ENCODE measurements at places on chromosomes 1 and 21.
A peak's percentile ranks its signal among the peaks of the same experiment; 100 is the strongest.

DNA sequence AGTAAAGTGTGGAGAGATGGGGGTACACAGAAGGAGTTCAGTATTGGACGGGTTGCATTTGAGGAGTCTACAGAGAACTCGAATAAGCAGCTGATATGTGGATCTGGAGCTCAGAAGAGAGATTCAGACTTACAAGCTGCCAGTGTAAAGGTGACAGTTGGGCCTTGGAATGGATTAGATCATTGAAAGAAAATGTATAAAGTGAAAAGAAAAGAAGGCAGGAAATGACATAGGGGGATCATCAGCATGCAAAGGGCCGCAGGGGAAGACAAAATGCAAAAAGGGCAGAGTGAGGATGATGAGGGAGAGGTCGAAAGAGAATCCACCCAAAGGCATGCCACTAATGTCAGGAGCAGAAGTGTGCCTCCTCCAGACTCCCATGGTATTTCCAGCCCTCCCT lies 273.3 kb downstream of the TNR start:
- no peak for DNase-seq

GRCh38 chr1:160748181-160748877 lies 9.3 kb downstream of the SLAMF7 start:
- DNase-seq = peak; percentile 87

- DNase-seq = no peak
Measured at GRCh38 chr1:85569737-85570404, 10.7 kb upstream of the CCN1 start.

DNA sequence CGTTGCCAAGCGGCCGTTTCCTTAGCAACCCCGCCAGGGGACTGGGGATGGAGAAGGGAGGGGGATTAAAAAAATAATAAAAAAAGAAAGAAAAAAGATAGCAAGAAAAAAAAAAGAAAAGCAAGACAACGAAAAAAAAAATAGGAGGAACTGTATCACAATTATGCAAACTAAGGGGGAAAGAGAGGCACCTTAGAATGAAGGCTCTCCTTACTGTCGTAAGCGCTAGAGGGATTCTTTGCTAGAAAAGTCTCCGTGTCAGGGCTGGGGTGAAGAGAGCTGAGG lies 625 bp upstream of the NEGR1 start:
- no peak for DNase-seq

- DNase-seq = no peak
Measured at GRCh38 chr1:185824106-185824505, 89.9 kb downstream of the HMCN1 start.

DNA sequence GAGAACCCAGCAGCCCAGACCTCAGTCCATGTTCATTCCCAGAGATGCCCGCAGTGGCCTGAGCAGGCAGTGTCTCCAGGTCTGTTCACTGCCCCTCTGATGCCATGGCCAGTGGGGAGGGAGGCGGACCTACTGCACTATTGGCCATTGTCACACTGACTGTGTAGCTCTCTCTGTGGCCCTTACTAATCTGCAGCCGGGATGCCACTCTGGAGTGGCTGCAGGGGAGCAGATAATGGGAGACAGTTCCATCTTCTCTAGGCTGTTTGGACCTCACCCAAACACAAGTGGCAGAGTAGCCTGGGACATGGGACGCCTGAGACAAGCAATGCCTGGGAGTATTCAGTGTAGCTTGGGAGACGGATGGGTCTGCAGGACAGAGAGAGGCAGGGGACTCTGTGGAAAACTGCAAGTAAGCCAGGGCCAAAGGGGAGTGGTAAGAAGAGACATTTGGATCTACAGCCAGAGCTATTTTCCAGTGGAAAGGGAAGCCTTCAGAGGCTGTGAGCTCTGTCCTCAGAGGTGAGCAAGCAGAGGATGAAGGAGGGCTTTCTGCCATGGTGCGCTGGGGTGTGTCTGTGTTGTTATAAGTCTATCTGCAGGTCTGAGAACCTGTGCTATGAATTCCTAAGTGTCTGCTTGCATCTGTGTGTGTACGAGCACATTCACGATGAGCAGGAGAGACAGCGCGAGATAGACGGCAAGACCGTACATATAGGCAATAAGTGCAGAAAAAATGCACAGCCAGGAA lies 26.7 kb downstream of the DMBX1 start:
- DNase-seq = no peak

GRCh38 chr1:222117809-222118208 lies 375.9 kb upstream of the DUSP10 start:
- no peak for DNase-seq

DNA sequence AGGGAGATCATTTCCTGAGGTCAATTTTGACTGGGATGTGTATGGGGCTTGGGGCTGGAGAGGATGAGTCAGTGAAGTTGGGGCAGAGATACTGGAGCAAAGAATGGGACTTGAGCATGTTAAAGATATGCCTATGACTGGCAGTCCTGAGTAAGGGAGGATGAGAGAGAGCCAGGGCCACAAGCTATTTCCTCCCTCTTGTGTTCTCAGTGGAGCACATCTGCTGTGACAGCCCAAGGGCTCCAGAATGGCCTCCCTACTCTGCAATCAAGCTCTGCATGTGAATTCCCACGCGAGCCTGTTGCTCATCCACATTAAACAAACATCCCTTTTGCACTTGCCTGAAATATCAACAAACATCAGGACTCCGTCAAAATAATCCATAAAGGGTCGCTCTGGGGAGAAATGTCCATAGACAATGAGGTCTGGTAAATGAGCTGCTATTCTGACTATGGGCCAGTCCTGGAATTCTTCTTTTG lies 9.2 kb downstream of the ADCY10 start:
- no peak for DNase-seq

- DNase-seq = no peak
Measured at GRCh38 chr1:108695535-108695934, 3.4 kb downstream of the PRPF38B start.

DNA sequence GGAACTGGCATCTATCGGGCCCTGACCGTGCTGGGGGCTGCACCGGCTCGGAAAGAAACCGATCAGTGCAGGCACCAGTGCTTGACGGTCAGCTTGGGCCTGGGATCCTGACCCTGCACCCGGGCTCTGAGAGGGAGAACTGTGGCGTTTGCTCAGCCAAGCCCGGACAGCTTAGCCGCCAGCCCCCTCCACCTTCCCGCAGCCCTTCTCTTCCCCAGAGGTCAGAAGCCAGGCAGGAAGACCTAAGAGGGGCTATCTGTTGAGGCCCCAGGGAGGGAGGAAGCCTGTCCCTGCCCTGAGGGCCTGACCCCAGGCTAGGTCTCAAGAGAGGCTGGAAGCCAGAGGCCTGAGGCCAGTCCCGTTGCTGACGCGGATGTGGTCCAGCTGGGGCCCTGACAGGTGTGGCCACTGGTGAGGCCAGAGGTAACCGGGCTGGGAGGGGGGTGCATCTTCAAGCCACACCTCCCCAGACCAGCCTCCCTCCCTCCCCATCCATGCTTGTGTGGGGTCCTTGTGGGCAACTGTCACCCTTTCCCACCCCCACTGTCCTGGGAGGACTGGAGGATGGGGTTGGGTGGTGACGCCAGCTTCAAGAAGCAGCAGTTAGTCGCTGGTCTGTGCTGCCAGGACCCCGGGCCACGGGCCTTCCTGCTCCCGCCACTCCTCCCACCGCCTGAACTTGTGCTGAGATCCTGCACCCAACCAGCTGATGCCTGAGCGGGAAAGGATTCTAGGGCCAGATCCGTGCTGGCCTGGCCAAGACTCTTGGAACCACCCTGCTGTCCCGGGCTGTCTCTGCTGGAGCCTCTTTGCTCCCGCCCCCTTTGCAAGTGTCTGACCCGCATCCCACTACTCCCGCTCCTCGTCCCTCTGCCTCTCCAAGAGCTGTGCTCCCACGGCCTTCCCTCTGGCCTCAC lies 2.6 kb upstream of the DVL1 start:
- no peak for DNase-seq

GRCh38 chr1:184153731-184154130 lies 102.2 kb downstream of the TSEN15 start:
- no peak for DNase-seq

DNA sequence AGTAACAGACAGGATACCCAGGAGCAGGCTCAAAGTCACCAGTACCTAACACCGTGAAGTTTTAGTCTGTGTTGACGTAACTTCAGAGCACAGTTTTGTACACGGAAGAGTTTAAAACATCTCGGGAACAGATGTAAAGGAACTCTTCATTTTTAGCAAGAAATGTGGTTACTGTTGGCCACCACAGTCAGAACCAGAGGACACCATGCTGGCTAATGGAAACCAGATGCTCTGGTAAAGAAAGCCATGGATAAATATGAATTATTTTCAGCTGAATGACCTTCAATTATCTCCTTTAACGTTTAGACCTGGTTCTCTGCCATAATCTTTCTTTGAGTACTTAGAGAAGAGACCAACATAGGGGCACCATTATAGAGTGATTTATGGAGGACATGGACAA lies 115.9 kb downstream of the NTMT2 start:
- DNase-seq = no peak

DNA sequence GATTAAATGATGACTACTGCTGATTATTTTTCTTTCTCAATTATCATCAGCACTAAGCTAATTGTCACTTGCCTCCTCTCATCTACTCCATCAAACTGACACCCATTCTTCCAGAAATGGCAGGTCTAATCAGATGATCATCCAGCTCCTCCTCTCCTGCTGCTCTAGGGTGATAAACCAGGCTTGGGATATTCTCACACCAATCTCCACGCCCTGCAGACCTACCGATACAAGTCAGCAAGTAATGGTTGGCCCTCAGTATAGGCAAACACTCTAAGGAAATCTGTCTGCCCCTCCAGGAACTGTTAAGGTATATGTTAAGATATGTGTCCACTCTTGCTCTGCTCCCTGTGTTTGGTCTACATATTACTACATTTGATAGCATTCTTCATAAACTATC lies 36.3 kb upstream of the C1orf21 start:
- no peak for DNase-seq

DNA sequence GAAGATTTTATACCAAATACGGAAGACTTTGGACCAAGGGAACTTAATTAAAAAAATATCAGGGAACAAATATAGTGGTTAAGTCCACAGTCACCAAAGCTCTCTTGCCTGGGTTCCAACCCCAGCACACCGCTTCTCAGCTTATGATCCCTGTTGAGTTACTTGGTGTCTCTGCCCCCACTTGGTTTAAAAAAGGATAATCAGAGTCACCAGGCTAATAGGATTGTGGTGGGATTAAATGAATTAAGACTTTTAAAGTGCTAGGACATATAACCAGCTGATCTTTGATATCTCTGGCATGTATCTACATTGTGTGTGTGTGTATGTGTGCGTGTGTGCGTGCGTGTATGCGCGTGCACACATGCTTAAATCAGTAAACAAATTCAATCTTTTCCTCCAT lies 474.7 kb upstream of the DAB1 start:
- no peak for DNase-seq

GRCh38 chr1:175015243-175015642 lies 8.0 kb downstream of the MRPS14 start:
- no peak for DNase-seq

DNA sequence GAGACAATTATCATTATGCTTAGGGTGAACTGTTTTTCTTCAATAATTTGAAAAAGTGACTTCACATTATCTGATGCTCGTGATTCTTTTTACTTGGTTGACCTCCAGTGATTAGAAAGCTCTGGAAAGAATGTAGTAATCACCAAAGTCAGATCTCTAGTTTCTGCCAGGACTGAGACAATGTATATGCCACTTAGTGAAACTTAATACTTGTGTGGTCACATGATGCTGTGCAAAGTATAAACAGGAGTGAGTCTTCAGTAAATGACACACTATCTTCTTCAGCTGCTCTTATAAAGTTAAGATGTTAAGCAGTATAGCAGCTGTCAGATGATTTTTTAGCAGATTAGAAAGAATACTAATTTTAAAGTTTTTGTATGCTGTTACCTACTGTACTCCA lies 17.2 kb downstream of the VCAM1 start:
- no peak for DNase-seq

DNA sequence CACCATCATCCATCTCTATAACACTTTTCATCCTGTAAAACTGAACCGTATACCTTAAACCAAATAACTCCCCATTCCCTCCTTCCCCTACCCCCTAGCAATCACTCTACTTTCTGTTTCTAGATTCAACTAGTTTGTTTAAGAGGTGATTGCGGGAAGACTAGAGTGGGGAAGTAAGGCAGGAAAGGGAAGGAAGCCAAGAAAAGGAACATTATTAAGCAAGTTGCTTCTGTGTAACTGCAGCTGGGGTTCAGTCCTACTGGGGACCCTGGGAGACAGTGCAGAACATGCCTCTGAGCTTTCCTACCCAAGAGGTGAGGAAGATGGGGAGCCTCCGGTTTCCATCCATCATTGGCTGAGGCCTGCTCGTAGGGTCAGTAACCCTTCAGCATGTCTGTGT lies 28.9 kb upstream of the H3-3A start:
- DNase-seq = no peak

DNA sequence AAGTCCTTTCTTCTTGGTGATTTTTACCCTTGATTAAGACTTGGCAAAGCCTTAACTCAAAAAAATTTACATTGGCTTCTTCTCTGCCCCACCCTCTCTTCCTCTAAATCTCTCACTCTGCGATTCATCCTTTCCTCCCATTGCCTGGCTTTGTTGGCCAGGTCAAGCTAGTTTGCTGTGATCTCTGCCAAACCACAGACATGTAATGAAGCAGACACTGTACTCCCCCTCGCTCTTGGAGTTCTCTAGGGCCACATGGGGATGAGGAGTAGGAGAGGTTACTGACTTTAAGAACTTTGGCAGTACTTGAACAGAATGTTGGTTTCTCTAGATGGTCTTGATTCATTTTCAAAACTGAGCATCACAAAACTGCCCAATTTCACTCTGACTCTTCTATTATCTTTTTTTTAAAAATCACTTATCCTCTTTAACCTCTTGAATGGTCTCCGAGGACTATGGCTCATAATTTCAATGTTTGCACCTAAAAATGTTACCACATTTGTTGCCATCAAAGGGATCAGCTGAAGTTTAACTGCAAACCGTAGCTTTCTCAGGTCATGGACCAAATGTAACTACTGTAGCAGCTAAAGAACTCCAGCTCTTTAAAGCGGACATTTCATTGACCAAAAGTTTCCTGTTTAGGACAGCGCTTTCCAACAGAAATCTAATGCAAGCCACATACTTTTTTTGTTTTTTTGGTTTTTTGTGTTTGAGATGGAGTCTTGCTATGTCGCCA lies 62.7 kb upstream of the IPO9 start:
- DNase-seq = no peak

- no peak for DNase-seq
Measured at GRCh38 chr21:23152130-23152529, 2153.9 kb downstream of the NCAM2 start.
